Activated naive CD4-positive, alpha-beta T cell treated with anti-CD3 and anti-CD28 coated beads, Interleukin-2, amount 10 ng/mL, durations not matched to agents 5 hours and 36 hours (primary cell): ENCODE measurements at places on chromosomes 12 and 14. TPM values are rescaled to one million over a fixed set of nuclear protein-coding genes. Genes with fewer than 3 reads are reported as not detected.

DBX2 gene
- total RNA-seq, result not detected

CTDSP2 gene
- total RNA-seq, result 159 TPM

LRRK2 gene
- total RNA-seq, result not detected

ACOT6 gene
- total RNA-seq, result not detected

IQSEC3 gene
- 1.1 TPM for total RNA-seq
